ENCODE measurements at places on chromosomes 6 and 20. TPM values are rescaled to one million over a fixed set of nuclear protein-coding genes. Genes with fewer than 3 reads are reported as not detected.

DNA sequence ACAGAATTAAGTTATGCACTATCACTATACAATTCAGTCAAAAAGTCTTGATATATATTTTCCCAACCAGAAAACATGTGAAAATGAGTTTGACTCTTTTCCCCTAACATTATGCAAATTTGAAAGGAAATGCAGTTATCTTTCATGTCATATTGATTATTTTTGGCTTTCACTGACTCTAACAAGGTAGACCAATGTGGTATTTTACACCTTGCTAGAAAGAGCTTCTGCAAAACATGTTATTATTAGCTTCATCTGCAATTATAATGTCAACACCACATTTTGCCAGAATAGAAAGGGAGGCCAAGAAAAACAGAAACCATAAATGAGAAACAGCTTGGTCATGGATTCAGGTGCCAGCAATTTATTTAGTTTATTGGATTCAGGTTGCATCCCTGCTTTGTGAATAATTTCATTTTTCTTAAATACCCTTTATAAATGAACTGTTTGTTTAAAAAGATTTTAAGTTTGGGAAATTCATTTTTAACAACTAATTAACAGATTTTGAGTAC is 226.1 kb upstream of the GJE1 start:
- H3K36me3 ChIP-seq: no peaks in the 10 kb centered on the region
- no peak overlapping the region for H3K27ac ChIP-seq
- H3K4me1 ChIP-seq: no peaks in the 10 kb centered on the region
- H3K27me3 ChIP-seq: no peaks in the 10 kb centered on the region
- no peak for DNase-seq
- no peak overlapping the region for H3K4me3 ChIP-seq

GRCh38 chr6:150806790-150807189 is 58.7 kb upstream of the MTHFD1L start:
- H3K36me3 ChIP-seq: no peaks in the 10 kb centered on the region
- no peak for DNase-seq
- H3K4me3 ChIP-seq: no peak overlapping the region

The RTF2 gene
- 92.3 TPM for total RNA-seq

GRCh38 chr20:17617868-17618672 is 48.2 kb downstream of the DSTN start:
- H3K4me1 ChIP-seq: no peaks in the 10 kb centered on the region
- no peak for DNase-seq
- peaks cover 14% of the 10 kb centered on the region for H3K36me3 ChIP-seq
- no peak overlapping the region for H3K27ac ChIP-seq

GRCh38 chr6:35410131-35410530 is 42.0 kb upstream of the FANCE start:
- DNase-seq: no peak
- peak overlapping the region; percentile 84 for H3K27ac ChIP-seq
- no peaks in the 10 kb centered on the region for H3K27me3 ChIP-seq
- peaks cover 24% of the 10 kb centered on the region for H3K36me3 ChIP-seq
- peaks cover 34% of the 10 kb centered on the region for H3K4me1 ChIP-seq

GRCh38 chr6:122408702-122409458 is 9.4 kb downstream of the HSF2 start:
- H3K27ac ChIP-seq: peak overlapping the region; percentile 68
- H3K27me3 ChIP-seq: no peaks in the 10 kb centered on the region
- DNase-seq: no peak
- peaks cover 27% of the 10 kb centered on the region for H3K4me1 ChIP-seq

DNA sequence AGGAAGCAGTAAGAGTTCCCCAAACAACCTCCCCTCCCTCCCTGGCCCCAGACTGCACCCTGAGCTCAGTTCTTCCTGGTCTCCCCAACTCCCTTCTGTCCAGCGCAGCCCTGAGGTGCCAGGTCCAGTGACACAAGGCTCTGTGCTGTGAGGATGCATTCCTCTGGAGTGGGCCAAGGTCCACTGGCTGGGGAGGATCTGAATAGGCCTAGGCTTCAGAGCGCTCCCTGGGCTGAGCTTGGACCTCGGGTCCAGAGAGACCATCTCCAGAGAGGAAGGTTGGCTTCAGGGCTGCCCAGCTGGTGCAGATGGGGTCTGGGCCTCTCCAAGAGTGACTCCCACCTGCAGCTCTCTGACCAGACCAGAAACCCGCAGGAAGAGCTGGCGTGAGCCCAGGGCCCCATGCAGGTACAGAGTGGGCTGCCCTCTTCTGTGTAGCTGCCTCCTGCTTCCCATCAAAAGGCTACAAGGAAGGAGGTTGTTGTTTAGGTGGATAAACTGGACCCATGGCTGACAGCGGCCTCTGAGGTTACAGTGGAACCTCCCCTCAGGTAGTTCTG is 52.3 kb upstream of the MLN start:
- no peak overlapping the region for H3K4me3 ChIP-seq
- H3K27me3 ChIP-seq: peaks cover 19% of the 10 kb centered on the region
- H3K36me3 ChIP-seq: no peaks in the 10 kb centered on the region
- no peak for DNase-seq

GRCh38 chr6:13847326-13848050 is 33.1 kb upstream of the MCUR1 start:
- no peak overlapping the region for H3K4me3 ChIP-seq
- H3K27ac ChIP-seq: no peak overlapping the region
- H3K4me1 ChIP-seq: no peaks in the 10 kb centered on the region
- peaks cover 8% of the 10 kb centered on the region for H3K27me3 ChIP-seq
- H3K36me3 ChIP-seq: no peaks in the 10 kb centered on the region
- no peak for DNase-seq

DNA sequence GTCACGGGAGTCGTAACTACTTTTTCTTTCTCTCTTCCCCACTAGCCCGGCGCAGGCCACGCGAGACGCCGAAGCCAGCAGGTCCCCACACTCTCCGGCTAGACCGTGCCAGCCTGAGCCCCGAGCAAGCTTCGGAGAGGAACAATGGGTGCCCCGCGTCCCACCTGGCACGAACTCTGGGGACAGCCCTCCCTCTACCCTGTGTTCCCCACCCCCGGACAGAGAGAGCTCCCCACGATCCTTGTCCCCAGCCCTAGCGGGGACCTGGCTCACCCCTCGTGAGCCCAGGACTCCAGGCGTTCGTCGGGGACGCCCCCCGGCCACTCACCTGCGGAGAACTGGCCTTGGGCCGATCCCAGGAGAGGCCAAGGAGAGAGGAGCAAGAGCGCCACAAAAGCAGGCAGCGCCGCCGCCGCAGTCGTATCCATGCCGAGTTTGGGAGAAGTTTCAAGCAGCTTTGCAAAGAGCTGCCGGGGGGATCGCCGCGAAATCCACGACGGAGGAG is 416 bp downstream of the PTPRK start:
- H3K27me3 ChIP-seq: peaks cover 76% of the 10 kb centered on the region
- peak overlapping the region; percentile 84 for H3K27ac ChIP-seq
- H3K36me3 ChIP-seq: no peaks in the 10 kb centered on the region
- no peak for DNase-seq
- peaks cover 19% of the 10 kb centered on the region for H3K4me1 ChIP-seq

DNA sequence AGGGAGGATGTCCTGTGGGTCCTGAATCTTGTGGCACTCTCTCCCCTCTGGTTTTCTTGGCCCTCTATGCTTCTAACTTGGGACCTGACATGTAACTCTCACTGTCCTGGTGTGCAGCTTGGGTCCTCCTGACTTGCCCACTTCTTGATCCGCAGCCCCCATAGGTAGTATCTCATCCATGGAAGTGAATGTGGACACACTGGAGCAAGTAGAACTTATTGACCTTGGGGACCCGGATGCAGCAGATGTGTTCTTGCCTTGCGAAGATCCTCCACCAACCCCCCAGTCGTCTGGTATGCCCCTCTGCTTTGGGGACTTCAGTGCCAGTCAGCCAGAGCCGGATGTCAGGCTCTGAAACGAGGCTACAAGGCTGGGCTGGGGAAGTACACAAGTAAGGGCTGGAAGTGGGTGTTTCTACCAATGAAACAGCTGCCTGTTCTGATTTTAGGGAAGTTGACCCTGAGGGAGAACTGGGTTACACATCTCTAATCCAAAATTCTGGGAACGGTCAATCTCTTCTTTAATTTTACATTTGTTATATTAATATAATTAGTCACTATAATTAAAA is 641 bp downstream of the DBNDD2 start:
- H3K27ac ChIP-seq: no peak overlapping the region
- H3K27me3 ChIP-seq: peaks cover 9% of the 10 kb centered on the region
- DNase-seq: no peak
- H3K4me1 ChIP-seq: peaks cover 16% of the 10 kb centered on the region

The SLC35D3 gene
- not detected for total RNA-seq

Measured in activated CD4-positive, alpha-beta T cell treated with anti-CD3 and anti-CD28 coated beads, Interleukin-2, amount 10 ng/mL, durations not matched to agents 24 days and 14 days (primary cell).